Central memory CD8-positive, alpha-beta T cell (primary cell): ENCODE measurements at places on chromosomes 12 and 14.
A peak's percentile ranks its signal among the peaks of the same experiment; 100 is the strongest.

GRCh38 chr12:68250454-68250853 is 3.0 kb downstream of the IL22 start:
- no peak overlapping the region for H3K27ac ChIP-seq
- H3K36me3 ChIP-seq, result peaks cover 2% of the 10 kb centered on the region
- no peaks in the 10 kb centered on the region for H3K4me1 ChIP-seq
- no peak for DNase-seq
- H3K27me3 ChIP-seq, result peaks cover 29% of the 10 kb centered on the region

DNA sequence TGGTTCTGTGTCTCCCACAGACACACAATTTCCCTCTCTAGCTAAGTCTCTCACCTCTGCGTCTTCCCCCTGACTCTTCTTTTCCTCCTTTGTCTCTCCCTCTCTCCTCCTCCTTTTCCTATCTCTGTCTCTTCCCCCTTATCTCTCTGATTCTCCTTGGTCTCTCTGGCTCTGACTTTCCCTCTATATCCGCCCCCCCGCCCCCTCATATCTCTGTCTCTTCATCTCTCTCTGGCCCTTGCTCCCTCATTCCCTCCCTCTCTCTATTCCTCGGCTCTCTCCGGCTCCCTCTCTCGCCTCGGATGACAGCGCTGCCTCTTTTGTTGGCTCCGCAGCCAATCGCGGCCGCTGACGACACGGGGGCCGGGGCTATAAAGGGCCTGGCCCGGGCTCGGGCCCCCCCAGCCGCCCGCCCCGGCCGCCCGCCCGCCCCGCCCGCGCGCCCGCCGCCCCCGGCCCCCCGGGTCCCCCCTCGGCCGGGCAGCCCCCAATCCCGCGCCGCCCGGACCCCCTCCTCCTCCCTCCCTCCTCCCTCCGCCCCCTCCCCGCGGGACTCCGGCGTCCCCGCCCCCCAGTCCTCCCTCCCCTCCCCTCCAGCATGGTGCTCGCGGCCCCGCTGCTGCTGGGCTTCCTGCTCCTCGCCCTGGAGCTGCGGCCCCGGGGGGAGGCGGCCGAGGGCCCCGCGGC is at the start of gene GDF11:
Gene GDF11 (plus strand): TSS at position 404 of the 687 bp plus-strand sequence. CDS start 195 bp downstream, at position 599.
- H3K36me3 ChIP-seq, result no peaks in the 10 kb centered on the region
- peak within 1 kb of the TSS; percentile 82 for H3K27ac ChIP-seq
- H3K4me1 ChIP-seq, result peaks cover 49% of the 10 kb centered on the region

DNA sequence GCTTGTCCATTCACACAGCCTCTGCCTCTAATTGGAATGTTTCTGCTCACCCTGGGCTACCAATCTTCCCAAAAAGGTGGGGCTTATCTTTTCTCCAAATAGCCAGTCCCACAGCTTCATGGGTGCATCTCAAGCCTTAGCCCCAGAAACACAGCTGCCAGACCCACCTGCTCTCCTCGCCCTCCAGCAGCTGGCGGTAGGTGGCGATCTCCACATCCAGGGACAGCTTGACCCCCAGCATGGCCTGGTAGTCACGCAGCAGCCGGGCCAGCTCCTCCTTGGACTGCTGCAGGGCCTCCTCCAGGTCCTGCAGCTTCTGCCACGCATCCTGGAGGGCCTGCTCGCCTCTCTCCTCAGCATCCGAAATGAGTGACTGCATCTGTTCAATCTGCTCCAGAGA is 11.1 kb downstream of the KRT77 start:
- no peak overlapping the region for H3K27ac ChIP-seq
- DNase-seq, result no peak

GRCh38 chr14:76673261-76673660 is 88.0 kb upstream of the VASH1 start:
- DNase-seq, result no peak
- H3K36me3 ChIP-seq, result peaks cover 3% of the 10 kb centered on the region
- no peak overlapping the region for H3K4me3 ChIP-seq
- peaks cover 44% of the 10 kb centered on the region for H3K27me3 ChIP-seq

GRCh38 chr12:92673756-92674155 is 29.0 kb upstream of the PLEKHG7 start:
- H3K36me3 ChIP-seq, result no peaks in the 10 kb centered on the region
- H3K27ac ChIP-seq, result no peak overlapping the region
- peaks cover 9% of the 10 kb centered on the region for H3K4me1 ChIP-seq
- H3K27me3 ChIP-seq, result peaks cover 8% of the 10 kb centered on the region
- H3K4me3 ChIP-seq, result no peak overlapping the region

DNA sequence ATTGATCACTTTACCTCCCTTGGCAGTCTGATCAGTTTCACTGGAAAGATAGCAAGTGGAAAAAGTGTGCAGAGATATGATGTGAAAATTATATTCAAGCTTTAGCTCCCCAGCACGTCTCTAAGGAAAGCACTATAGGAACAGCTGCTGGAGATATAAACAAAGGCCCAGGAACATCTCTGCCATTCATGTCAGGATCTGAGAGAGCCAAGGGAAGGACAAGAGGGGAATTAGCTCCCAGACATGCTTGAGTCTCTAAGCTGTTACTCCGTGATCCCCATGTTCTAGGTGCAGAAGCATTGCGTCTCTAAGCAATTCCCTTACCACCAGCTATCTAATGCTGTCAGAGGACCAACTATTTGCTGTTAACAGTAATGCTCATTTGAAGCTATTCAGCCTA is 700.2 kb downstream of the DIO2 start:
- H3K36me3 ChIP-seq, result no peaks in the 10 kb centered on the region
- H3K27me3 ChIP-seq, result no peaks in the 10 kb centered on the region
- DNase-seq, result no peak
- no peak overlapping the region for H3K27ac ChIP-seq
- no peak overlapping the region for H3K4me3 ChIP-seq

DNA sequence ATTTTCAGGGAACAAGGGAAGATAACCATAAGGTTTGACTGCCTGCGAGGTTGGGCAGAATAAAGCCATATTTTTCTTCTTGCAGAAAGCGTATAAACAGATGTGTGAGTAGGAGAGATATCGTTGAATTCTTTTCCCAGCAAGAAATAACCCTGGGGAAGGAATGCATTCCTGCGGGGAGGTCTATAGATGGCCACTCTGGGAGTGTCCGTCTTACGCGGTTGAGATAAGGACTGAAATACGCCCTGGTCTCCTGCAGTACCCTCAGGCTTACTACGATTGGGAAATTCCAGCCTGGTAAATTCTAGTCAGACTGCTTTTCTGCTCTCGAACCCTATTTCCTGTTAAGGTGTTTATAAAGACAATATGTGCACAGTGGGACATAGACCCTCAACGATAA is 225.0 kb downstream of the LRIG3 start:
- H3K27me3 ChIP-seq, result no peaks in the 10 kb centered on the region
- H3K4me1 ChIP-seq, result no peaks in the 10 kb centered on the region
- no peak for DNase-seq

GRCh38 chr14:91323671-91324605 is 79.4 kb upstream of the GPR68 start:
- peak overlapping the region; percentile 98 for H3K27ac ChIP-seq
- H3K4me1 ChIP-seq, result peaks cover 64% of the 10 kb centered on the region
- peaks cover 70% of the 10 kb centered on the region for H3K36me3 ChIP-seq
- peak overlapping the region; percentile 80 for H3K4me3 ChIP-seq

DNA sequence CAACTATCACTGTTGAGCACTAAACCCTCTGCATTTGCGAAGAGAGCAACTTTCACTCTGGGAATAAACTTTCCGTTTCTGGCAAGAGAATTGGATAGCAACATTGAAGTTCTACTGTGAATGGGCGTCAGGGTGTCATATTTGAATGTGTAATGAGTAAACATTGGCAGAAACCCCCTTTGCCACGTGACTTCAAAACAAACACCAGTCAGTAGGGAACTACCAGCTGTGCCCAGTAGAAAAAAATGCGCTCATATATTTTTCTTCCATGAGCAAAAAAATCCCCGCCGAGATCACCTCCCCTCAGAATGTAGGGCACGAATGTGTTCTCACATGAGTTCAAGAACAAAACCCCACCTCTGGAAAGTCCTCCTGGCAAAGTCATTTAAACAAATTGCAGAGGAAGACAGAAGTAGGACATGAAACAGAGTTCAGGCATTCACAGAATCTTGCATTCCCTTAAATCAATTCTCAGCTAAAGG is 80.6 kb downstream of the BTG1 start:
- H3K27me3 ChIP-seq, result no peaks in the 10 kb centered on the region
- no peak for DNase-seq

DNA sequence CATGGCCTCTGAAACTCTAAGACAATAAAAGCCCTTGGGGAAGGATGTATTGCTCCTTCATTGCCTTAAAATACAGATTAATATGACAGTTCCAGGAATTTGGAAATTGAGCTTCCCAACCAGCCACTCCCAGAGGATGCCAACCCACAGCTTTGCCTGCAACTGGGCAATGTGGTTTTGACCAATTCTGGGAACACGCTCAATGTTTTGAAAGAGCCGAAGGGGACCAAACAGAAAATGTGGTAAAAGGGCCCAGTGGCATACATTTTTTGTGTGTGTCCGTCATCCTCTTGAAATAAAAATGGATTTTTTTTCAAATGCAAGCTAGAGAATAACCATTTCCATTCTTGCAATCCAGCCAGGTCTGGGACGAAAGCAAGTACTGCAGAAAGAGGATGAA is 88.3 kb upstream of the PLEKHG7 start:
- no peaks in the 10 kb centered on the region for H3K36me3 ChIP-seq
- H3K27ac ChIP-seq, result no peak overlapping the region
- no peak overlapping the region for H3K4me3 ChIP-seq
- no peak for DNase-seq
- no peaks in the 10 kb centered on the region for H3K27me3 ChIP-seq

GRCh38 chr12:26832822-26833742 is at the start of gene ITPR2:
TSS of gene ITPR2 (minus strand) at chr12:26833194. CDS start at chr12:26832781, 413 bp downstream.
- H3K27me3 ChIP-seq, result no peaks in the 10 kb centered on the region
- peaks cover 19% of the 10 kb centered on the region for H3K36me3 ChIP-seq
- DNase-seq, result peak; percentile 84
- peak within 1 kb of the TSS; percentile 97 for H3K27ac ChIP-seq
- H3K4me1 ChIP-seq, result peaks cover 44% of the 10 kb centered on the region

GRCh38 chr12:62692884-62693283 is 226.3 kb downstream of the MON2 start:
- DNase-seq, result no peak
- H3K27me3 ChIP-seq, result no peaks in the 10 kb centered on the region
- peaks cover 2% of the 10 kb centered on the region for H3K36me3 ChIP-seq
- no peaks in the 10 kb centered on the region for H3K4me1 ChIP-seq
- no peak overlapping the region for H3K4me3 ChIP-seq
- no peak overlapping the region for H3K27ac ChIP-seq

DNA sequence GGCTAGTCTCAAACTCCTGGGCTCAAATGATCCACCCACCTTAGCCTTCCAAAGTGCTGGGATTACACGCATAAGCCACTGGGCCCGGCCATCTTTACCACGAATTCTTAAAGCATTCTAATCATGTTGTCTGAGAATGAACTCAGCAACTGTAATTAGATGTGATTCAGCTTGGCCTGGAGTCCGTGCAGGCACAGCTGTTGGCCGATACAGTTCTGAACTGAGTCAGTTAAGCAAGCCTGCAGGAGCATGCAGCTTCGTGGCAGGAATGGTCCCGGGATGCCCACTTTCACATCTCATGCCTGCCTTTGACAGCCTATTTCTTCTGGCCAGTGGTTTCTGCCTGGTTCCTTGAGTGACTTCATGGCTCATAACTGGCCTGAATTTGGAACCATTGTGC is 194.1 kb downstream of the ANO6 start:
- no peak overlapping the region for H3K27ac ChIP-seq
- no peaks in the 10 kb centered on the region for H3K27me3 ChIP-seq
- no peak overlapping the region for H3K4me3 ChIP-seq
- peaks cover 4% of the 10 kb centered on the region for H3K4me1 ChIP-seq
- peaks cover 24% of the 10 kb centered on the region for H3K36me3 ChIP-seq

DNA sequence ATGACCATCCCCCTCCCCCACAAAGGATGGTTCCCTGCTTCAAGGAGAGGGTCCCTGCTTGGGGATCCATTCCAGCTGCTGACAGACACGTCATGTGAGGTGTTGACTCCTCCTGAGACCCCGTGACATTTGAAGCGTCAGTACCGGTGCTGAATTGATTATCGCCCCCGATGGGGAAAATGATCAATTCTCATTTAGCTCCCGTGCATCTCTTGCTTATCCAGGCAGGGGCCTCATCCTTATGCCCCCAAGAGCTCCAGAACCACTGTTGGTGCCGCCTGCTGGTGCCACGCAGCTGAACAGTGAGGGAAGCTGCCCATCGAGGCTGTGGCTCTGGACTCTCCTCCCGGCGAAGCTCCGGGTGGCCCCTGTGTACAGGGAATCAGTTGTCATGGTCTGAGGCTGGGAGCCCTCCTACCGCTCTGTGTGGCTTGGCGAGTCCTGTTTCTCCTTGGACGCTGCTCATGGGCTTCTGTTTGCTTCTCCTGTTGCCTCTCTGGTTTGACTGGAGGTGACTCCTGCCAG is 4.6 kb downstream of the KIF26A start:
- DNase-seq, result no peak
- H3K27ac ChIP-seq, result no peak overlapping the region
- H3K27me3 ChIP-seq, result peaks cover 50% of the 10 kb centered on the region
- no peaks in the 10 kb centered on the region for H3K36me3 ChIP-seq

DNA sequence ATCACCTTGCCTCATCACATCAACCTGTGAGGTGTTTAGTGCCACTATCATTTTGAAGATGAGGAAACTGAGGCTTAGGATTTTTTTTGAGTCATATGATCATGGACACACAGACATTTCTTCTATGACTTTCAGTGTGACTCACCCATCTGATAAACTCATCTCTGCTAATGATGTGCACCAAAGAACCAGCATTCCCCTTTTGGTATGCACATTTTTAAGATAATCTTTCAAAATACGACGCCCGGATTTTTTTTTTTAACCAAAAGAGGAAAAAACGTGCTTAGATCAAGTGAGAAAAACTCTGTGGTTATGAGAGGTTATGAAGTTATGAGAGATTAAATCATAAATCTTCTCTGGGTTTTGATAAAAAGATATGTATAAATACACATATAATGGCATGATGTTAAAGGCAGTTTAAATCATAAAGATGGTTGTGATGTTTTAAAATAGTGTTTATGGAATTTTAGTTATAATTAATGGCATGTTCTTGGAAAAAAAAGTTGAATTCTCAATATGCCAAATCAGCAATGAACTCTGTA is 948.1 kb downstream of the TMTC2 start:
- H3K4me3 ChIP-seq, result no peak overlapping the region
- no peaks in the 10 kb centered on the region for H3K4me1 ChIP-seq
- H3K27ac ChIP-seq, result no peak overlapping the region
- no peak for DNase-seq
- no peaks in the 10 kb centered on the region for H3K27me3 ChIP-seq

- H3K4me3 ChIP-seq, result no peak overlapping the region
- H3K4me1 ChIP-seq, result no peaks in the 10 kb centered on the region
- no peaks in the 10 kb centered on the region for H3K36me3 ChIP-seq
- no peak for DNase-seq
- H3K27ac ChIP-seq, result no peak overlapping the region
- peaks cover 89% of the 10 kb centered on the region for H3K27me3 ChIP-seq
Measured at GRCh38 chr12:53844994-53845844, 93.4 kb upstream of the HOXC13 start.

- no peak for DNase-seq
- H3K36me3 ChIP-seq, result no peaks in the 10 kb centered on the region
- no peaks in the 10 kb centered on the region for H3K4me1 ChIP-seq
- no peak overlapping the region for H3K27ac ChIP-seq
- H3K4me3 ChIP-seq, result no peak overlapping the region
Measured at GRCh38 chr12:111143271-111143670, 222.9 kb upstream of the MYL2 start.

GRCh38 chr14:77579065-77579464 is 37.4 kb downstream of the SPTLC2 start:
- H3K27me3 ChIP-seq, result no peaks in the 10 kb centered on the region
- H3K36me3 ChIP-seq, result peaks cover 17% of the 10 kb centered on the region
- H3K4me1 ChIP-seq, result peaks cover 30% of the 10 kb centered on the region
- no peak for DNase-seq
- H3K27ac ChIP-seq, result no peak overlapping the region
